ENCODE measurements at places on chromosomes 6 and 20. TPM values are rescaled to one million over a fixed set of nuclear protein-coding genes. Genes with fewer than 3 reads are reported as not detected.

- no peak overlapping the region for H3K27ac ChIP-seq
- peaks cover 1% of the 10 kb centered on the region for H3K27me3 ChIP-seq
- H3K4me3 ChIP-seq = no peak overlapping the region
- peaks cover 29% of the 10 kb centered on the region for H3K4me1 ChIP-seq
These were observed 2.5 kb upstream of the POU5F1 start for GRCh38 chr6:31172973-31173384.

The SGK2 gene
- total RNA-seq = not detected

GRCh38 chr20:34951252-34951651 is 4.4 kb downstream of the GSS start:
- DNase-seq = no peak
- peaks cover 10% of the 10 kb centered on the region for H3K36me3 ChIP-seq
- H3K27ac ChIP-seq = no peak overlapping the region

The LTB gene
- total RNA-seq = not detected

The EMILIN3 gene
- not detected for total RNA-seq

DNA sequence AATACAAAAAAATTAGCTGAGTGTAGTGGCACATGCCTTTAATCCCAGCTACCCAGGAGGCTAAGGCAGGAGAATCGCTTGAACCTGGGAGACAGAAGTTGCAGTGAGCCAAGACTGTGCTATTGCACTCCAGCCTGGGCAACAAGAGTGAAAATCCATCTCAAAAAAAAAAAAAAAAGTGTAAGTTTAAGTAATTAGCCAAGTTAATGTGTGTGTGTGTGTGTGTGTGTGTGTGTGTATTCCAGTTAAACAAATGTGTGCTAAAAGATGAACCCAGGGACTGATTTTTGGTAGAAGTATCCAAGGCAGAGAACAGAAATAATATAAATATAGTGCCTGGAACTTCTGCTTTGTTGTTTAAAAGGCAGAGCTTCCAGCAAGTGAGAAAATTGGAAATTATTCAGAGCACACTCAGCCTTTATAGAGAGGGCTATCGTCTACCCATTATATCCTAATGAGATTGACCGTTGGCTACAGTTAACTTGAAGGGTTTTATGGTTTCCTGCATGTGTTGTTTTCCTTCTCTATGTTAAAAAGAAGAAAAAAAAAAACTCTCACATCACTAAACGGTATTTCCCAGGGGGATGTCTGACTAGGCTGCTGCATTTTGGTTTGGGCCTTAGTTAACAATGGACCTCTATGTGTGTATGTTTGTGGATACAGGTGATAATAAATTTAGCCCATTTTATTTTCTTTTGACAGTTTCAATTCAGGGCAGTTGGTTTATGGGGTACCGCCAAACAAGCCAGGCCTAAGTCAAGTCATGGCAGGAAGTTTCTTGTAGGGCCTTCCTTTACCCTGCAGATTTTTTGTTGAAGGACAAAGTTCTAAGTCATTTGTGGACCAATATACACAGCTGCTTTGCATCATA is 9.8 kb downstream of the SOX4 start:
- H3K27me3 ChIP-seq = peaks cover 1% of the 10 kb centered on the region
- H3K4me1 ChIP-seq = peaks cover 11% of the 10 kb centered on the region
- H3K36me3 ChIP-seq = 0 out of 2 replicates have a peak, but pooled peaks cover 3% of the 10 kb centered on the region
- no peak overlapping the region for H3K27ac ChIP-seq
- no peak overlapping the region for H3K4me3 ChIP-seq

All from HFFc6 (cell line).